Astrocyte of the hippocampus (primary cell): ENCODE measurements at places on chromosomes 12 and 14.
A peak's percentile ranks its signal among the peaks of the same experiment; 100 is the strongest.

DNA sequence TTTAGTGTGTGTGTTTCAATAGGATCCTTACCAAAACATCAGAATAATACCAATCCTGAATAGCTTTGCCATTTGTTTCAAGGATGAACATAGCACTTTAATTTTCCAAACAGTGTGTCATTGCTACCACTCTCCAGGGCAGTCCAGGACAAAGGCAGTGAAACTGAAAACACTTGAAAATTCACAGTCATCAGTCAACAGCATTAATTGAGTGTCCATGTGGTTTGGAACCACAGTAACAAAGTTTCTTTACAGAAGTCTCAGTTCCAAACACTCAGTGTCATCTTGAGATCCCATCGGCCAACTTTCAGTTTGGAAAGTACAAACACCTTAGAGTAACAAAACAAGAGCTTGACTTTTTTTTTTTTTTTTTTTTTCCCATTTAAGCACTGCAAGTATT is 228.4 kb upstream of the SOX5 start:
- peak; percentile 39 for DNase-seq

DNA sequence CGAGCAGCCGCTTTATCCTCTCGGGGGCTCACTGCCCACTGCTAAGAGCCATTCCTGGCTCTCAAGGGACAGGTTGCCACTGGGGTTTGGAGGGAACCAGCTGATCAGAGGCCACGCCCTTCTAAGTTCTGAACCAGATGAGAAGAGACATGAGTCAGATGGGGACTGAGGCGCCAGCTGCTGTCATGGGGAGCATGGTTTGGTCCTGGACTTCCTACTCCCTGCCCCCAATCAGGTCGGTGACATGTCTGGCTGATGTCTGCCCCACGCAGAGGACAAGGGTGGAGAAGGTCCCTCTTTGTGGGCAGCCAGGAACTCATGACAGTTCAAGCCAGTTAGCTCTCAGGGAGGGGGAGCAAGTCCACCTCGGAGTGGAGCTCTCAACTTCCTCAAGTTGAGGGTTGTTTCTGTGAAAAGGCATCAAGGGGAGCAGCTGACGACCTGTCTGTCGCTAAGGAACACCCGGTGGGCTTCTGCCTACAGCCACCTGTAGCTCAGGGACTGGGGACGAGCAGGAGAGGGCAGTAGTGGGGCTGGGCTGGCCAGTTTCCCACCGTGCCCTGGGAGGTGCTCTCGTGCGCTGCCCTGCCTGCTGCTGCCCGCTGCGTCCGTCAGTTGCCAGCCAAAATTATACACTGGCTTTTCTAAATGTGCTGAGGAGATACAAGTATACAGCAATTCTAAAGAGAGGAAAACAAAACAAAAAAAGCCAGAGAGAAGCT is 20.5 kb downstream of the PSMC1 start:
- DNase-seq, result no peak

- peak; percentile 58 for DNase-seq
Measured at GRCh38 chr12:27549236-27549800, 25.3 kb downstream of the PPFIBP1 start.

DNA sequence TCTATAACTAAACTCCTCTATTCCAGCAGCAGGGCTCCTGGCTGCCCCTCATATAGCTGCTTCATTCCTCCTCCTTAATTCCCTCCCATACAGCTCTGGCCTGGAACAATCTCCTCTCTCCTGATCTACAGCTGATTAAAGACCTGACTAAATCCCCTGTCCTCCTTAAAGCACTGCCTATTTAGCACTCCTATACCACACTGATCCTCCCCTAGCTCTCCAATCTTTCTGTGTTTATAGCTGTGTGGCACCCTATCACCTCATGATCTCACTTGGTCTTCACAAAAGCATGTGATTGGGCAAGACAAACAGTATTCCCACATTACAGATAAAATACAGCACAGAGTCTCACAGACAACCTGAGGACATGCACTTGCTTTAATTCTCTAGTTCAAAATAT is 17.4 kb downstream of the FMNL3 start:
- DNase-seq, result no peak

- peak; percentile 96 for DNase-seq
Measured at GRCh38 chr12:53746592-53747092, 5.1 kb downstream of the CISTR start.

DNA sequence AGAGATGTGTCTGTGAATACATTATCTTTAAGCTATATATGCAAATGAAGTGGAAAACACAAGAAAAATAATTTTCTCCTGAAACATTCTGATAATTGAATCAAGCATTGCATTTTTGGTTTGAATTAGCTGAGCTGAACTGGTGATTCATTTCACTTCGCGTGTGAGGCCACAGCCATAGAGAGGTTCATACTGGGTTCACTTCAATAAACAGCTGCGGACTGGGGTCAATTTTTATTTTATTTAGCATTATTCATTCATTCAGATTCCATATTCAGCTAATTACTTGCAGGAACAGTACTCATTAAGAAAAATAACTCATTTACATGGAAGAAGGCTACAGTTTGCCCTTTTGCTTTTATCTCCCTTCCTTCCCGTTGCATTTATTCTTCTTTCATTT is 195.2 kb upstream of the LRIG3 start:
- DNase-seq, result peak; percentile 25

GRCh38 chr12:18320036-18320617 is 58.8 kb downstream of the PIK3C2G start:
- DNase-seq, result peak; percentile 80

GRCh38 chr14:101073598-101073965 is 170.1 kb upstream of the RTL1 start:
- no peak for DNase-seq

DNA sequence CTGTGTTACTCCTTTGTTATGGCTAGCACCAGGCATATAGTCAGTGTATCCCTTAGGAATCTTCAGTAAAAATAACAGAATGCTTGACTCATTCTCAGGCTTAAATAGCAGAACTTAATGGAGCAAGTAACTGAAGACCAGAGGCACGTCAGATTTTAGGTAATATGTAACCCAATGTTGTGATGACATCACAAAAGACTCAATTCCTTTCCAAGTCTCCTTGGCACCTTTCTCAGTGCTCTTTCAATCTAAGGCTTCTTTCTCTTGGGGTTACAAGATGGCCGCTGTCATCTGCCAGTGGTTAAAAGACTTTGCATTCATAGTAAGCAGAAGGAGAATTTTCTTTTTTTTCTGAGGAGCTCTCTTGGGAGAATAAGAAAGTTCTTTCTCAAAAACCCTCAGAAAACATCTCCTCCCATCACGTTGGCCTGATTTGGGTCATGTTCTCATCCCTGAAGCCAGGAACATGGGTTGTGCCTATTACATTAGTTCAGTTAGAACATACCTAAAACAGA is 33.4 kb upstream of the DCN start:
- DNase-seq, result peak; percentile 27

- peak; percentile 53 for DNase-seq
Measured at GRCh38 chr14:58465421-58465820, 37.9 kb downstream of the KIAA0586 start.

DNA sequence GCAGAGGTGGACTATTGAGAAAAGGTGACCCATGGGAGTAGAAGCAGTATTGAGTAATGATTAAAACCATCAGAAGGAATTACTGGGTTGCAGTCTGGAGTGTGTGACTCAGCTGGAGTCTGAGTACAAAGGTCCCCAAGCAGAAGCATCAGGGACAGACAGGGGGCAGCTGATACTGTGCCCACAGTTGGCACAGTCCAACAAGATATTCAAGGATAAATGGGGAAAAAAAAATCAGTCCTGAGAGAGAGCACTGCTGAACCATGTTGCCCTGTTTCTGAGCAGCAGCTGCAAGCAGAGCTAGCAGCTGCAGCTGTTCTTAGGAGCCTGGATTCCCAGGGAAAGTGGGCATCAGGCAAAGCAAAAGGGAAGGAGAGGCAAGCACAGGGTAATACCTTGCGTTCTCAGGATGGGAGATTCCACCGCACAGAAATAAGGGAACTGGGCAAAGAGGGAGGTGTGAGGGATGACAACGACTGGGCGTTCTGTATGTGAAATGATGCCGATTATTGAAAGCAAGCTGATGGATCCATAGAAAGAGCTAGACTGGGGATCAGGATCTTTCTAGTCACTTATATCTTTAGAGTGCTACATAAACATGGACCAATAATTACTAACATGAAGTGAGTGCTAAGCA is 17.7 kb downstream of the NEUROD4 start:
- no peak for DNase-seq

- DNase-seq, result no peak
Measured at GRCh38 chr12:52086366-52086765, 6.9 kb downstream of the SMIM41 start.

DNA sequence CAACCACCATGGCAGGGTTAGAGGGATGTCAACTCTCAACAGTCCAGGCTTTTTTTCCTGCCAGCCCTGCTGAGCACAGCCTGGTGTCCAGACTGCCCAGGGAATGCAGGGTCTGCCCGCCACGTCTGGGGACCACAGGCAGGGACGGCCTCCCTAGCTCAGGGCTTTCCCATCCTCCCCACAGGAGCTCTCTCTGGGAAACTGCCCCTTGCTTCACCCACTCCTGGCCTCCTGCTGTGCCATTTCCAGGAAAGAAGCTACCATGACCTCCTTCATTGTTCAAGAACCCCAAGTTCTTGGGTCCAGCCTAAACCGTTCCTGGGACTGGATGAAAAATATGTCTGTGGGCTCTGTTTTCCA is 4.8 kb downstream of the SCNN1A start:
- DNase-seq, result peak; percentile 32

DNA sequence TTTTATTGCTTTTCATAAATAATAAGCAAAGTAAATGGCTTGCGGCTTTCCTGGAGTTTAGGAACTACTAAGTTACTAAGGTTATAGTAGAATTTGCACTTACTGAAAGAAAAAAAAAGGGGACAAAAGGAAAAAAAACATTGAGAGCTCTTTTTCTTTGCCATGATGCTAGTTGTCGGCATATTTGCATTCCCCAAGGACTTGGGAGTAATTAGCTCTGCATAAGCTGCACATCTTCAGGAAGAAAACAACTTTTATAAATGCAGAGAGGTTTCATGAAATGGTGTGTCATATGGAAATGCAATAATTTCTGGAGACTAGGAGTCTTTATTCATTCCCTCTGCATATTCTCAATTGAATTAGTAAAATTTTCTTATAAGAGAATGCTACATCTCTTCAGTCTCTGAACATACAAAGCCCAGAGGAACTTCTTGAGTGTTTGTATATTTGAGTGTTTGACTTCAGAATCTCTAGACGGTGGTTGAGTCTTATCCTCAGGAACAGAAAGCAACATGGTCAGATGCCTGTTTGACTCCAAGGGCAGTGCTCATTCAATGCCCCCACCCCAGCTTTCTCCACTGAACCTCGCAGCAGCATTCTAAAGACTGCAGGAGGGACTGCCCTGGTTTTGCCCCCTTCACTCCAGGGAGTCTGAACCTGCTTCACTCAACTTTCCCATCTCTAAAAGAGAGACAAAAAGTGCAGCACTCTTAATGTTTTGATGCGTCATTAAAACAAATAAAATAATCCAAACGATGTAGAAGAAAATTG is 158.9 kb upstream of the EEA1 start:
- DNase-seq, result no peak

GRCh38 chr12:47730341-47730744 is 5.1 kb upstream of the ENDOU start:
- DNase-seq, result no peak

GRCh38 chr12:67148265-67148664 is 120.9 kb upstream of the CAND1 start:
- no peak for DNase-seq

GRCh38 chr12:25800101-25800500 is 158.4 kb upstream of the RASSF8 start:
- no peak for DNase-seq

DNA sequence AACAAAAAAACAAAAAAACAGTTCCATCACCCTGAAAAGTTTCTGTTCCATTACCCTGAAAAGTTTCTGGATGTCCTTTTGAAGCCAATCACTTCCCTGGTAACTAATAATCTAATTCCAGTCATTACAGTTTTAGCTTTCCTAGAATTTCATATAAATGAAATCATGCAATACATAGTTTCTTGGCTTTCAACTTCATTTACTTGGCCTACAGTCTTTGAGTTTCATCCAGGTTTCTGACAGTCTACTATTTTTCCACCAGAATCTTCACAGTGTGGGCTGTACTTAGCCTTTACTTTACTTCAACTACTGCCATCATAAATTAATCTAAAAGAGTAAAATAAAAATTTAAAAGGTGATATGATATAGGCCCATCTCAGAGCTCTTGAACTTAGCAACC is 55.5 kb downstream of the RPS6KA5 start:
- no peak for DNase-seq

- DNase-seq, result peak; percentile 65
Measured at GRCh38 chr12:12992418-12993130, 7.5 kb downstream of the HEBP1 start.

GRCh38 chr14:94523265-94523664 is 14.0 kb upstream of the SERPINA12 start:
- no peak for DNase-seq

DNA sequence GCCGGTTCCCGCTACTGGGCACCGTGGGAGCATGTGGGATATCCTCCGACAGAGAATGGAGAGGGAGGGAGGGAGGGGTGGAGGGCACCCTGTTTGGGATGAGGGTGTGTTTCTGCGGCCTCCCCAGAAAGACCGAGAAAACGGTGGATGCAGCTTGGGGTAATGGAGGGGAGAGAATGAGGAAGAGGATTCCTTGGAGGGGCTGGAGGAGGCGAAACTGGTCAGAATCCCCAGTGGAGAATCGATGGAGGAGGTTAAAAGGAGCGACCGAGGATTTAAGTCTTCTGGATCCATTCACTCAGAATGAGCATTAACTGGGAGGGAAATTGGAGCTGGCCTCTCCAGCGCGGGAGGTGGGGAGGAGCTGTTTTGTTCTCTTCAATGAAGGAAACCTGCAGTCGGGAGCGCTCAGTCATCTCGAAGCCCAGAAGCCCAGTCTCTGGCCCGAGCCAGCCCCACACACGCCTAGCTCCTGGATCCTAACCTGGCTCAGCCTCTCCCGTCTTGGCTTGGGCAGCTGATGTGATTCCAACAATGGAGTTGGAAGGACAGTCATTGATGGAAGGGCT is 581 bp downstream of the ARG2 start:
- peak; percentile 27 for DNase-seq

DNA sequence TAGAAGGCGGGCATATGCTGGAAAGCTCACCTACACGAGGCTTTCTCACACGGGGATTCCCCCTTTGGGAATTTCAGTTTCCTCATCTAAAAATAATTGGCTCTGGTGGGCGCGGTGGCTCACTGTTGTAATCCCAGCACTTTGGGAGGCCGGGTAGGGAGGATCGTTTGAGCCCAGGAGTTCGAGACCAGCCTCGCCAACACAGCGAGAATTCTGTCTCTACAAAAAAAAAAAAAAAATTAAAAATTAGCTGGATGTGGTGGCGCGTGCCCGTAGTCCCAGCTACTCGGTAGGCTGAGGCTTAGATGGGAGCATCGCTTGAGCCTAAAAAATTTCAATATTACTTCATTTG is 400 bp upstream of the NDUFA12 start:
- no peak for DNase-seq

- DNase-seq, result peak; percentile 35
Measured at GRCh38 chr14:76015668-76016067, 30.1 kb downstream of the IFT43 start.

DNA sequence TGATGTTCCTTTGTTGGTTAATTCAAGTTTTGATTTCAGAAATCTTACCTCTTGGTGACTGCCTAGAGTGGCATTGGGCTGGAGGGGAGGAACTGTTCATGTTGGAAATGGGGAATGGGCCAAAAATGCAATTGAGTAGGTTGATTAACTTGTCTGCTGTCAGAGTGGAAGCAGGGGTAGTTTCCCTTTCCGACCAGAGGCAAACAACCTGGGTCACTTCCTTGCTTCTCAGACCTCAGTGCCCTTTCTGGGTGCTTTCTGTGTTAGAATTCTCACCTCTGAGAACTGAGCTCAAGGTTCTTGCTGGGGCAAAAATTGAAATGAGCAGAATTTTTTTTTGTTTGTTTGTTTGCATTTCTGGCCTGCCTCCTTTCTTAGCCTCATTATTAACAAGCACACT is 2.3 kb upstream of the M6PR start:
- DNase-seq, result no peak
